ENCODE measurements at places on chromosomes 5 and 9. TPM values are rescaled to one million over a fixed set of nuclear protein-coding genes. Genes with fewer than 3 reads are reported as not detected.

- no peak for DNase-seq
Measured at GRCh38 chr9:132244582-132245455, 83.0 kb downstream of the NTNG2 start.

DNA sequence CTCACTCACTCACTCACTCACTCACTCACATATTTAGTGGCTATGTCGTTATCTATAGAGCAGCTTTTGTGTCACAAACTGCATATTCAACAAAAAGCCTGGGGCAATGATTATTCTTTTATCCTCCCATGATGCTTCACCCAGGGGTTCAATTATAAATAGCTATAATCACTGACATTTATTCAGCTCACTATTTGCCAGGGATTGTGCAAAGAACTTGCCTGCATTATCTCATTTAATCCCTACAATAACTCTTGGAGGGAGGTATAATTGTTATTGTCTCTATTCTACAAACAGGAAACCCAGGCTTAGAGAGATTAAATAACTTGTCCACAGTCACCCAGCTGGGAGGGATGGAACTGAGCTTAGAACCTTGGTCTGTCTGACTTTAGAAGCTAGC, 298.0 kb upstream of the MSX2 start:
- DNase-seq: no peak

DNA sequence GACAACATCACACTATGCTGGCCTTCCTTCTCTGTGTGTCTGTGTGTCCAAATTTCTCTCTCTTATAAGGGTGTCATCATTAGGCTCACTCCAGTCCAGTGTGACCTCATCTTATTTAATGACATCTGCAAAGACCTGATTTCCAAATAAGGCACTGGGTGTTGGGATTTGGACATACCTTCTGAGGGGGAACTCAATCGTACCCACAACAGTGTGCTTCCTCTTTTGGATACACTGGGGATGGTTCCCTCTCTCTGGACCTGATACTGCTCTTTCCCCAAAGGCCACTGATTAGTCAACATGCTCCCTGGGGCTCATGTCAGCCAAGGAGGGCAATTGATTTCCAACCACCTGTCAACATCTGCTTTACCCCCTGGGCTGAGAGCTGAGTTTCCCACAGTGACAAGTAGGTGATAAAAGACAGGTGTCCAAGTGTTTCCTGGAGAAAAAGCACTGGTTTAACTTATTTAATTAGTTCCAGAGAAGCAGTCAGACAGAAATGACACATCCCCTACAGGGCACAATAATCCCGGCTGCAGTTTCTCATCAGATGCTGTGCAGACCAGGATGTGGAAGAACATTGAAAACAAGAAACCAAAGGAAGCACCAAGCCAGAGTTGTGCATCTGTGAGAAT, 17.8 kb upstream of the CEP72 start:
- DNase-seq: no peak

DNA sequence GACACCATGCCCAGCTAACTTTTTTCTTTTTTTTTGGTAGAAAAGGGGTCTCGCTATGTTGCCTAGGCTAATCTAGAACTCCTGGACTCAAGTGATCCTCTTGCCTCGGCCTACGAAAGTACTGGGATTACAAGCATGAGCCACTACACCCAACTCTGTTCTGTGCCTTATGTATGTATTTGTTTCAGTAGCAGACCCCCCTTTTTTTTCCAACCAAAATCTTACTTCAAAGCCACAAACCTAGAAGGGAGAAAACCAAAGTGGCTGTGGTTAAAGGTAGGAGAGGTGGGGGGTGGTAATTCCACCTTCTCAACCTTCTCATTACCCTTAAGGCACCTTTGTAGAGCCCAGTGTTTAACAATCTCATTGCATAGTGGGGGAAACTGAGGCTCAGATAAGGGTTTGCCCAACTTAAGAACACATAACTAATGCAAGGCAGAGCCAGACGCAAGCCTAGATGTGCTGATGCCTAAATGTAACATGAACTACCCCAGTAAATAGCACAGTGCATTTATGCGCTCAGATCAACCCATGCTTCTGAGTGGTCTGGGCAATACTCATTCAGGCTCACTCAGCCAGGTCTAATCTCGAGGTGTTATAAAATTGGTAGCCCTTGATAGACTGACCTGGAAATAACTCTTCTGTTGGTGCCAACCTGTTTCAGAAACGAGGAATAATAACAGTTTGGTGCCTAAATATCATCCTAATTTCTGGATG, 33.0 kb downstream of the ITK start:
- DNase-seq: no peak

GRCh38 chr5:502325-503079, 21.7 kb downstream of the SLC9A3 start:
- no peak for DNase-seq

BRINP1 gene
- total RNA-seq: not detected

RAB3C gene
- total RNA-seq: not detected

CBY3 gene
- total RNA-seq: 0.39 TPM
